ENCODE measurements at places on chromosomes 12 and 14.

DNA sequence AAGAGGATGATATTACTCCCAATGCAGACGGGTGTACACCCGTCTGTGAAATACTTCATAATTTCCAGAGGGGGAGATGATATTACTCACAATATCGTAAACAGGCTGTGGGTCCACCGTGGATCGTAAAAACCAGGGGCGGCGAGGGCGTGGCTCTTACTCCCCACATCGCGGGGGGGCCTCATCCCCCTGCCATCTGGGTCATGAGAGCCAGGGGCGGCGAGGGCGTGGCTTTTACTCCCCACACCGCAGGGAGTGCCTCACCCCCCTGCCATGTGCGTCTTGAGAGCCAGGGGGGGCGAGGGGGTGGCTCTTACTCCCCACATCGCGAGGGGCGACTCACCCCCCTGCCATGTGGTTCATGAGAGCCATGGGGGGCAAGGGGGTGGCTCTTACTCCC, 86.2 kb upstream of the GNG2 start:
- no peak for DNase-seq

GRCh38 chr12:45356822-45357538, 141.1 kb downstream of the ANO6 start:
- no peak for DNase-seq

GRCh38 chr14:22070119-22070982, 396.7 kb upstream of the OR4E1 start:
- DNase-seq = no peak

DNA sequence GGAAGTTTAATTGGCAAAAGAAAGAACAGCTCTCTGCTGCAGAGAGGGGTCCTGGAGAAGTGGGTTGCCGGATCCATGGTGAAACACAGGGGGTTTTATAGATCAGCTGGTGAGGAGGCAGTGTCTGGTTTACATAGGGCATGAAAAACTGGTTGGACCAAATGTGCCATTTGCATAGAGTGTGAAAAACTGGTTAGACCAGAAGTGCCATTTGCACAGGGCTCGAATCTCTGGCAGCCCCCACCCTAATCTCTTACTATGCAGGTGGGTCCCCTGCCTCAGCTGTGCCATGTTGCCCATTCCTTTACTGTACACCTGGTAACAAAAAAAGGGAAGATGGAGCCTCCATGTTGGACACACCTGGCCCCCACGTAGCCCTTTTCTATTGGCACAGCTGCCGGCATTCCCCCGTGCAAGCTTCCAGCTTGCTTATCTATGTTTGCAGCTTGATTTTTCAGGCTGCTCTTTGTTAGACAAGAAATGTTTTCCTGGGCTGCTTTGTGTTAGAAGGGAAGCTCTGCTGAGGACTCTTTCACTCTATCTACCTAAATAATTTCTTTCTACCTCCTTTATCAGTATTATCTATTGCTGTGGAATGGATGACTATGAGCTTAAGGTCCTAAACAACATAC, 61.1 kb upstream of the TMEM132D start:
- DNase-seq = no peak

- no peak for DNase-seq
Measured at GRCh38 chr12:132071830-132072384, 72.2 kb downstream of the DDX51 start.

DNA sequence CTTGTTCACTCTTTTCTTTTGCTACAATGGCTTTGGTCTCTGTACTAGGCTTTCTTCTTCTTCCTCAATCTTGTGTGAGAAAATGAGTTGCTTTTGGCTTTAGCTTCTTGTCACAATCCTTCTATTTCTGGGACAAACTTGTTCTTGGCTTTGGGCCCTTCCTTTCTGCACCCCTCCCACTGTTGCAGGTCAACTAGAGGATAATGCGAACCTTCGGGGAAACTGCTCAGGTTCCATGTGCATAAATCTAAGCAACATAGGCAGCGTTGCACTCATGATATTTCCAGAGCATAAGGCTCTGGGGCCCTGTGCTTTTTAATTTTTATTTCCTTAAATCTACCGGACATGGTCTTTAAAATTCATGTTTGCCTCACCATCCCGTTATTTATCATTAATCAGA, 89.8 kb upstream of the LRIG3 start:
- DNase-seq = no peak
